Activated T-helper 2 cell treated with anti-CD3 and anti-CD28 coated beads, Interferon-gamma antibody, Interleukin-2, Interleukin-4, amounts not matched to agents 10 μg/mL and 5 μg/mL and 100 μg/mL, durations not matched to agents 14 hours and 24 hours and 36 hours (primary cell): ENCODE measurements at places on chromosomes 2 and 18. TPM values are rescaled to one million over a fixed set of nuclear protein-coding genes. Genes with fewer than 3 reads are reported as not detected.

DNA sequence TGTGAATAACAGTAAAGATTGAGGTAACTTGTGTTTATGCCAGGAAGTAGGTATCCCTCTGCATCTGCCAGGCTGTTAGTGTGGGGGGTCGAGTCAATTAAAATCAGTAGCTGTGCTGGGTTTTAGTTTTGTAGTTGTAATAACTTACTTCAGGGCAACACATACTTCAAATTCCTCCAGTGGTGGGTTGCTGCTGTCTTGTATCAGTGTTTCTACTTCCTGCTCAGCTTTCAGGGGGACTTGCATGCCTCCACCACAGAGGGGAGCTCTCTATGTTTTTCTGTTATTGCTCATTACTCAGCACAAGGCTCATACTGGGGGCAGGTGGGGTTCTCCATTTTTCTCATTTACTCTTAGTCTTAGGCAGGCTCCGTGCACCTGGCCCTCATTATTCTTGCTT is 136.8 kb downstream of the CAPN13 start:
- DNase-seq, result no peak

DNA sequence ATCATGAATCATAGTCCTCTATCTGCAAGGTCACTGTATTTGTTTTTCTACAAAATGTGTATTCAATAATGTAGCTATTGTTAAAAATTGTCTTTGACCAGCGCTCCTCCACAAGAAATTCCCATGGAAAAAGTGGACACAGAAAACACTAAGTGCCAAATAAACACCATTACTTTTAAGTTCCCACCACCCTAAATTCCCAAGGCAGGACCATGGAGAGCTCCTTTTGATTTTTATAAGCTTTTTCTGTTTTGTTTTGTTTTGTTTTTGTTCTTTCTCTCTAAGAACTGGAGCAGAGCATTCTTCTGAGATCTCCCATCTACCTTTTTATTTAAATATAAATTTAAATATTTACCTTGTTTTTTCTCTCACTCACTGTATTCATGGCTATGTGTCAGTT is 44.5 kb downstream of the LRATD1 start:
- DNase-seq, result no peak

- DNase-seq, result no peak
These were observed 396.8 kb upstream of the SLC14A2 start for GRCh38 chr18:45218436-45218835.

GRCh38 chr18:12287131-12287681 is 20.8 kb upstream of the TUBB6 start:
- DNase-seq, result no peak

GRCh38 chr2:14756122-14756541 is 123.6 kb downstream of the LRATD1 start:
- no peak for DNase-seq

DNA sequence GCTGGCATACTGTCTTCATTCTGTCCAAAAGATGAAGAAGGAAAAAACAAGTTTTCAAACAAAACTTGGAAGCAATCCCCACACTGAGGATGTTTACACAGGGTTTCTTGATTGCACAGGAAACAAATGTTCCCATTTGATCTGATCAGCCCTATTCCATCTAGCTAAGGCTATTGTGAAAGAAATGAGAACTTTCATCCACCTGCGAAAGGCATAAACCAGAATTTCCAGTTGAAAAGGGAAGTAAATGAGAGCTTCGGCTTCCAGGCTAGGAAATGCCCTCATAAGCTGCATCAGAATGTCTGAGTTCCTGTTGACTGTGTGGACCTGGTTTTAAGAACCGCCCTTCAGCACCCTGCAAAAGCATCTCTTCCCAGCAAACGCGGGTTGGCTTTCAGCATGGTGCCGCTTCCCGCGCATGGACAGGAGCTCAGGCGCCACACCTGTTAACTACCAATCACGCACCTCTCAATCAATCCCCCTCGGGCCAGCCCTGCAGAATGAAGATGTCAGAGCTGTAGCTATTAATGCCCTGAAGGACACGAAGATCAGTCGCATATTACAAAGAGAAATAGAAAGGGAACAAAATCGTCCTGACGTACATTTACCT is 850.4 kb downstream of the GALR1 start:
- DNase-seq, result no peak

DNA sequence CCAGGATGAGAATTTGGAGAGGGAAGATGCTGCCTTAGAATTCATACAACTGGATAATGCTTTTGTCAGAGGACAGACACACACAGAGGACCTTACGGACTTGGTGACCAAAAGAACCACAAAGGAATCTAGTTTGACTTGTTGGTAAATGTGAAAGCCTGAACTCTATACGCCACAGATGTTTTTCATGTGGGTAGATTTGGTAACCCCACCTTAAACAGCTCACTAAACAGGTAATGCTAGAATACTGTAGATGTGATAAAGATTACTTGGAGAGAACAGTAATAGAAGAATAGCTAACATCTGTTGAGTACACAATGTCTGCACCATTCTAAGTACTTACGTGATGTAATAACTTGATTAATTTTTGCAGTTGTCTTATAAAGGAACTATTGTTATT is 24.1 kb downstream of the ANXA4 start:
- no peak for DNase-seq

DNA sequence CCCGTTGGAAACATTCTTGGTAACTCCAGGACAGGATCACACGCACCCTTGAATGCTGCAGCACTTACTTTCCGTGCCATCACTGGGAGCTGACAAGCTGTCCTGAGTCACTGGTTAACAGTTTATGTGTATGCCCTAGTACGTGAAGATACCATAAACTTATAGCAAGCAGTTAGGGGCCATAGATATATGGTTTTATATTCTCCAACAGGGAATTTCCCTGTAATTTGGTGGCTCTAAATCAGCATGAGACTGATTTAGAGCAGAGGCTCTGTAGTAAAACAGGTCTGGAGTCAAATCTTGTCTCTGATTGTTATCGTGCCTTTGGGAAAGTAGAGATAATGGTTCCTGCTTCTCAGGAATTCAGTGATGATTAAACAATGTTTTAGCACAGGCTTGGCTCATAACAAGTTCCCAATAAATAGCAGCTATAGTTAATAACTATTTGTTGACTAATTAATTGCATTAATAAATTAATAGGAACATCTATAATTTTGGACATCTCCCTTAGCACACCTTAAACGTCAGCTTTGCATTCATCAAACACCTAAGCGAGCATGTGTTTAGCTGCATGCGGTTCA is 215.2 kb downstream of the VAPA start:
- no peak for DNase-seq

DNA sequence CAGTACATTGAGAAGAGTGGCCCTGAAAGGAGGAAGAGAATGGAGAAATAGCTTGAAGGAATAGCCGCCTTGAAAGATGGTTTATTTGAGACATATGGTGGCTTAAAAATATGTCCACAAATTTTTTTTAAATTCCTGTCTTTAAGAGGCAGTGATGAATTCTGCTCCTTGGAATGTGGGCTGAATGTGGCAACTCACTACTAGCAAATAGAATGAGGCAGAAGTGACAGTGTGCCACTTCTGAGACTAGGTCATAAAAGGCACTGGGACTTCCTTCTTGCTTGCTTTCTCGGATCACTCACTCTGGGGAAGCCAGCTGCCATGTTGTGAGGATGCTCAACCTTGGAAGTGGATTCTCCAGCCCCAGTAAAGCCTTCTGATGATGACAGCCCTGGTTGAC is 67.0 kb downstream of the FAM161A start:
- no peak for DNase-seq

GRCh38 chr2:23618794-23619530 is 234.0 kb downstream of the KLHL29 start:
- DNase-seq, result no peak

DNA sequence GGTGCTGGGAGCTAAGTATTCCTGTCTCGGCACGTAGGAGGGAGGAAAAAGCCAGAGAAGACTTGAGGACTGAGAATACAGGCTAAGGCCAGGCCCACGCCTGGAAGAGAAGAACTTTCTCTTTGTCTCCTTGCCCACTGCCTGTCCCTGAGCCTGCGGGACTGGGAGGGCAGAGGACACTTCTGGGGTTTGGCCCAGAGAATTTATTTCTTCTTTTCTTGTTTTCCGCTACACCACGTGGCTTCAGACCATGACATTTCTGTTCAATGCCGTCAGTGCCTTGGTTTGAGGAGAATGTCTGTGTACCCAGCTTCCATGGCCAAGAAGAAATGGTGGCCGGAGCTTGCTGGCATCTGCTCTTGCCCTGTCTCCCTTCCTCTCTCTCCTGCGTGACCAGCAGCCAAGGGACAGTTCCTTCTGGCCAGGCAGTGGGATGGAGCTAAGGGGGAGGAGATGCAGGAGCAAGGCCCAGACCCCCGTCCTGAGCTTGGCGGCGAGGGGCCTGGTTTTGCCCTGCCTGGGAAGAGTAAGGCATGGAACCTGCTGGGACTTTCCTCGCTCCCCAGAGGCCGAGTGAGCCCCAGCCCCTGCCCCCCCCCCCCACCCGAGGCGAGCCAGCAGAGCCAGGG is 140.3 kb downstream of the KLHL29 start:
- DNase-seq, result no peak

- DNase-seq, result no peak
These were observed 112.5 kb upstream of the SLC38A11 start for GRCh38 chr2:165067643-165068486.

DNA sequence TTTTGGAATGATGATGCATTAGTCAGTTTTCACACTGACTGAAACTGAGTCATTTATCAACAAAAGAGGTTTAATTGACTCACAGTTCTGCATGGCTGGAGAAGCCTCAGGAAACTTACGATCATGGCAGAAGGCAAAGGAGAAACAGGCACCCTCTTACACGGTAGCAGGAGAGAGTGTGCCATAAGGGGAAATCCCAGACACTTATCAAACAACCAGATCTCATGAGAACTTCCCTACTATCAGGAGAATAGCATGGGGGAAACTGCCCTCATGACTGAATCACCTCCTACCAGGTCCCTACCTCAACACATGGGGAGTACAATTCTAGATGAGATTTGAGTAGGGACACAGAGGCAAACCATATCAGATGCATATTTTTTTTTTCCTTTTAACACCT is 504.5 kb upstream of the VRK2 start:
- no peak for DNase-seq

GRCh38 chr2:238796223-238796885 is 51.5 kb upstream of the TWIST2 start:
- DNase-seq, result no peak

DNA sequence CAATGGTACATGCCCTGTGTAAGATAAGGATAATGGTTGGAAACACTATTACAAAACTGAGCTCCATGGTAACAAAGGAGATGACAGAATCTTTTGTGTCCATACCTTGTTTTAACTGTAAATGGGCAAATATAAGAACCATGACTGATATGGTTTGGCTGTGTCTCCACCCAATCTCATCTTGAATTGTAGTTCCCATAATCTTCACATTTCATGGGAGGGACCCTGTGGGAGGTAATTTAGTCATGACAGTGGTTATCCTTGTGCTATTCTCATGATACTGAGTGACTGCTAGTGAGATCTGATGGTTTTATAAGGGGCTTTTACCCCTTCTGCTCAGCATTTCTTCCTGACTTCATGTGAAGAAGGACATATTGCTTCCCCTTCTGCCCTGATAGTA is 211.7 kb upstream of the RGPD4 start:
- DNase-seq, result no peak

GRCh38 chr2:240921311-240921994 is 15.3 kb downstream of the CROCC2 start:
- no peak for DNase-seq

DNA sequence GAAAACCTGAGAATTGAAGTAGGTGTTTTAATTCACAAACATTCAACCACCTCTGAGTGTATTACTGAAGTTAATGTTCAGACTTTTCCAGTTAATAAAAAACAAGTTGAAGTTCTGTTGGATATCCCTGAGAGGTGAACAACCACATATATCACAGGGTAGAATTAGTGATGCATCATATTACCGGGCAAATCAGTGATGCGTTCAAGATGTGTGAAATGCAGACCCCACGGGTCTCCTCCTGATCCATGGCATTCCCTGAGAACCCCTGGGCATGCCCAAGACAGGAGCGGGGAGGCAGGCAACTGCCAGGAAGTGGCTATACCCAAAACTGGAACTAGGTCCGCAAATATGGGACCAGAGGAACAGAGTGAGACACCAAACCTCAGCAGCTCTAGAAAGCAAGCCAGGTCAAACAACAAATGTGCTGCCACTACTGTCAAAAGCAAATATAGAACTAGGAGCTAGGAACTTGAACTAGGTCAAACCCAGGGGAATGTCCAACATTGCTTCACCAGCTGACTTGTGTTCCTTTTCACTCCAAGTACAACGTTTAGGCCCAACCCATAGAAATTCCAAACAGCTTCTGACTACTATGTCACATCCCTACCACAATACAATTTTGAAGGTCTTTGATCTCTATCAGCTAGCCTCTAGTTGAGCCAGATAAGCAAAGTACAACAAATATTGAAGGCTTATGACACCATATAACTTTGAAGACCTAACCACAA is 20.2 kb downstream of the PSTPIP2 start:
- no peak for DNase-seq

DNA sequence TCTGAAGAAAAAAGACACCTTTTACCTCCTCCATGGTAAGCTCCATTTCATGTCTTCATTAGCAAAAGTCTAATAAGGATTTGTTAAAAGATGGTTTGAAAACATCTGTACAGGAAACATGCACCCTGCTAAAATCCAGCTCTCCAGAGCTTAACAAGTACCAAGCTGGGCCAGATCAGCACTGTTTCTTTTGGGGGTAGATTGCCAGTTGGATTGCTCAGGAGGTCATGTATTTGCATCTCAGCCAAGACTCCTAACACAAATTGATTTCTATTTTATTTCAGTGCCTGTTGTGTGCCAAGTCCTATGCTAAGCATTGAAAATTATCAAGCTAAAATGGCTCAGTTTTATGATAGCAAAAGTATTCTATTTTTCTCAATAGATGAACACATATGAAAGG is 3.4 kb upstream of the TMEM182 start:
- no peak for DNase-seq

DNA sequence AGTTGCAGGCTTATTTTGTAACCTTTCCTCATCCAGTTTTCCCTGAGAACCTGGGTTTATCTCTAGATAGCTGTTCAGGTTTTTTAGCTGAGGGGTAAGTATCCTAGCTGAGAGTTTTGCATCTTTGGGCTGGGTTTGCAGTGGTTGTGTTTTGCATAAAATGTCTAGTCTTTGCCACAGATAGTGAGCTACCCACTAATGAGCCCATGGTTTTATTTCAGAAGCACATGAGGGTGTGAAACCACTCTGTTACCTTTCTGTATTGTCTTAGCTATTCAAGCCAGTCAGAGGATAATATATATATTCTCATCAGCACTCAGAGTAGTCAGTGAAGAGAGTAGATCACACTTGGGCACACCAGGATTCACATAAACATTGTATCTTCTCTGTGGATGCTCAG is 24.6 kb upstream of the TXNDC2 start:
- DNase-seq, result no peak

GRCh38 chr2:149899390-149899789 is 311.8 kb upstream of the MMADHC start:
- DNase-seq, result no peak

- DNase-seq, result no peak
These were observed 94.1 kb upstream of the THOC1 start for GRCh38 chr18:361941-362310.

GRCh38 chr18:47969816-47970215 is 39.4 kb upstream of the SMAD2 start:
- no peak for DNase-seq

- no peak for DNase-seq
These were observed 29.7 kb downstream of the NAB1 start for GRCh38 chr2:190678444-190679162.

ERBB4 gene
- not detected in 2 replicates for total RNA-seq

REG3G gene
- total RNA-seq, result not detected in 2 replicates

TMEM198 gene
- 3.8 and 4.9 TPM in 2 replicates for total RNA-seq

BOLL gene
- not detected in 2 replicates for total RNA-seq

COA5 gene
- 20.9 and 23.9 TPM in 2 replicates for total RNA-seq

REG1B gene
- not detected in 2 replicates for total RNA-seq

RUFY4 gene
- total RNA-seq, result 0.39 TPM in 1 of 2 replicates, not detected in the other

CAPN14 gene
- 0.18 and 0.27 TPM in 2 replicates for total RNA-seq

UNC80 gene
- not detected in 2 replicates for total RNA-seq

SERPINB7 gene
- not detected in 2 replicates for total RNA-seq
